Activated naive CD8-positive, alpha-beta T cell treated with anti-CD3 and anti-CD28 coated beads for 36 hours (primary cell): ENCODE measurements at places on chromosomes 5 and 9. TPM values are rescaled to one million over a fixed set of nuclear protein-coding genes. Genes with fewer than 3 reads are reported as not detected.

TRIP13 gene
- total RNA-seq = 44.2 TPM

GFI1B gene
- total RNA-seq = not detected

GRM6 gene
- total RNA-seq = not detected

OTULINL gene
- 20.8 TPM for total RNA-seq

IL9 gene
- not detected for total RNA-seq

PCSK1 gene
- total RNA-seq = not detected

SAXO1 gene
- total RNA-seq = not detected

OR1J1 gene
- not detected for total RNA-seq
